ENCODE measurements at places on chromosomes 12 and 14.

DNA sequence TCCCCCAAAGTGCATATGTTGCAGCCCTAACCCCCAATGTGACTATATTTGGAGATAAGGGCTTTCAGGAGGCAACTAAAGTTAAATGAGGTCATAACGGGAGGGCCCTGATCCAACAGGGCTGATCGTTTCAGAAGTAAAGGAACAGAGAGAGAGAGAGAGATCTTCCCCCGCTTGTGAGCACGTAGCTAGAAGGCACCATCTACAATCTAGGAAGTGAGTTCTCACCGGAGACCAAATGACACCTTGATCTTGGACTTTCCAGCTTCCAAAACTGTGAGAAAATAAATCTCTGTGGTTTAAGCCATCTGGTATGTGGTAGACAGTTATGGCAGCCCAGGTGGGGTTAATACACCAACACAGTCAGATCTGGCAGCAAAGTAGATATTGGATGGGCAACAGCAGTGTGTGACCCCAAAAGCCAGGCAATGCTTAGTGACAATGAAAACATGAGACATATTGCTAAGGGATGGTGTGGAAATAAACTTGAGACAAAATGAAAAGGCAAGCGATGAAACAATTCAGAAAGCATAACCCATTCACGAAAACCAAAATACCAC is 147.2 kb upstream of the GSC start:
- no peak for DNase-seq

DNA sequence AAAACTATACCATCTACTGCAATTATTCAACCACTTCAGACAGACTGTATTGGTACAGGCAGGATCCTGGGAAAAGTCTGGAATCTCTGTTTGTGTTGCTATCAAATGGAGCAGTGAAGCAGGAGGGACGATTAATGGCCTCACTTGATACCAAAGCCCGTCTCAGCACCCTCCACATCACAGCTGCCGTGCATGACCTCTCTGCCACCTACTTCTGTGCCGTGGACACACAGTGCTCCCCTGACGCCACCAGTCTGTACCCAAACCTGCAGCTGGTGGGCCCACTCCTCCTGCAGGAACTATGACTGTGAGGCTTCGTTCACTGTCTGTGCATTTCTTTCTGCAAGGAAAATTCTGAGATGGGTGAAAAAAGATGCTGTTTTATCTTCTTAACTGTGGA is 284.7 kb downstream of the DAD1 start:
- DNase-seq, result no peak

DNA sequence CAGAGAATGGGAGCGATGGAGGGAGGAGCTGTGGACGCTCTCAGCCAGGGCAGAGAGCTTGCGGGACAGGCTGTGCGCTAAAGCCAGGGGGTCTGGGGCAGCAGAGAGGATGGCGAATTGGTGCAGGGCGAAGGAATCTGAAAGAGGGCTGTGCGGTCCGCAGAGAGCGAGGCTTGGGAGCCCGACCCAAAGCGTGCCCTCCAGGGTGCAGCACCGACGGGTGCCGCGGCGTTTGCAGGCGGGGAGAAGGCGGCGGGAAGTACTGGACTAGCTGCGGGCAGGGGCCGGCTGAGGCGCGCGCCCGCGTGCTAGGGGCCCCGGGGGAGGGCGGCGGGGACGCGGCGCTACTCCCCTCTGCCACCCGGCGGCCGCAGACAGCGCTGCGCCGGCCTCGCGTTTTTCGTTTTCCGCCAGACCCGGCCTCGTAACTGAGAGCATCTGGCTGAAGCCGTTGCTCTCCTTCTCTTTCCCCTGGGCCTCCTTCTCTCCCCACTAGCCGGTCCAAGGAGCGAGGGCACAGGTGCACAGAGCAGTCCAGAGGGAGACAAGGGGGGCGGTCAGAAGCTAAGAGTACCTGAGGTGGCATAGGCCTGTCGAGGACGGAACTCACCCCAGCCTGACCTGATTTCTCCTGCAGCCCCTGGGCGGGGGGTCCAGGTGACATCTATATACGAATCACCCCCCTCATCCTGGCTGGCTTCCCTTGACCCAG is 24.9 kb downstream of the SLC6A12 start:
- DNase-seq, result peak; percentile 62

DNA sequence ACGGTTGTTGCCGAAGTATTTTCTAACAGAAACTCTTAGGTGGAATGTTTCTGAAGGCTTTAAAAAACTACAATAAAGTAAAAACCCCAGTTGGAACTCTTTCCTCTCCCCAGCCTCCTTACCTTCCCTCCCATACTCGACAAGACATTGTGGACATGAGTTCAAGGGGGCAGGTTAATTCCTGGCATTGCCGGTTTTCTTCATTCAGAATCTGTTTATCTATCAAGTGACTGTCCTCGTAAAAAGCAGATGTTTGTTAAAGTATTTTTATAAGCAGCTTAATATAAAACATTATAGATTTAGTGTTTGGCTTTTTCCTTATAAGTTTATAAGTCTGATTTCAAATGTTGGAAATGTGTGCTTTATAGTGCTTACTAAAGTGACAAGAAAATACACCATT is 30.7 kb downstream of the PARP11 start:
- no peak for DNase-seq

GRCh38 chr12:93167331-93167730 is 210.4 kb upstream of the NUDT4 start:
- no peak for DNase-seq

GRCh38 chr12:12999271-12999958 is 650 bp downstream of the HEBP1 start:
- DNase-seq, result peak; percentile 53

DNA sequence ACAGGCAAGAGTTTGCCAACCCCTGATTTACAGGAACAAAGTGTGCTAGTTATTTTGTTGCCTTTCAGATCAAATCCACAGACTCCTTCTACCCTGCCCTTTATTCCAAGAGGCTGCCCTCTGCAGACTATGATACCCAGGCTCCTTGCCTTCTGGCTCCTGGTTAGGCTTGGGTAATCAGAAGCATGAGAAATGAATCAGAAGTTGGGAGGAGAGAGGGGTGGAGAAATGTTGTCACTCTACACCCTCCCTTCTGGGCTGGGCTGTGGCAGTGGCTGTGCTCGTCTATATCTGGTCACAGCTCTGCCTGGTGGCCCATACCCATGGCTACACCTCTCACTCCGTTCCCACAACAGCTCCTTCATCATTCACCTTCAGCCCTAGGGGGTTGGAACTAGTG is 204.6 kb upstream of the PLXNC1 start:
- no peak for DNase-seq

DNA sequence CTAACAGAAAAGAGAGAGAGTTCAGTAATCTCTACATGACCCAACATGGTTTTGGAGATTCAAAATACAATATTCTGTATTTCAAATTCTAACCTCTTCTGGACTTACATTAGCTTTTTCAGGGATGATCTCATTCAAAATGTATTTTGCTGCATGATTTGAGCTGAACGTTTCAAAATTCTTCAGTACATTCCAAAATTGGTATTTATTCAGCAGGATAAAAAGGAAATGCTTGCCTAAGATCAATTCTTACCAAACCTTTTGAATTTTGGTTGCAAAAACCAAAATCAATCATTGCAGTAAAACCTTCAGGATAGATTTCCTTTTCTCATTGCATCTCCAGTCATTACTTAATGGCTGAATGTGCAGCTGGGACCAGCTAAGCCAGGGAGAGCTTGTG is 1761.3 kb upstream of the SEL1L start:
- DNase-seq, result no peak

- DNase-seq, result no peak
Measured at GRCh38 chr12:674272-674781, 11.1 kb upstream of the NINJ2 start.

DNA sequence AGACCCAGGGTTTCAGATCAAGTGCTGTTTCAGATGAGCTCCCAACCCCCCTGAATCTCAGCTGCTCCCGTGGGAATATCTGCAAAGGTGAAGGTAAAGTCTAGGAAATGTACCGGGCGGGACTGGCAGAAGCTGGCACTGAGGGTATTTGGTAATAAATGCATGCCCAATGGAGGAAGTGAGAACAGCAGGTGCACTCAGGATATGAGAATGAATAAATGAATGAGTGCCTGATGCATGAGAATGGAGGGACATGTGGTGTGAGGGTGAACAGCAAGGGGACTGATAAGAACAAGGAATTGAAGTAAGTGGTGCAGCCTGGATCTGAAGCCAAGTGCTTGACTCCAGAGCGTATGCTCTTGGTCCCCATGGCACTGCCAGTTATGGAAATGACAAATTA is 11.6 kb downstream of the RAPGEF3 start:
- DNase-seq, result no peak

DNA sequence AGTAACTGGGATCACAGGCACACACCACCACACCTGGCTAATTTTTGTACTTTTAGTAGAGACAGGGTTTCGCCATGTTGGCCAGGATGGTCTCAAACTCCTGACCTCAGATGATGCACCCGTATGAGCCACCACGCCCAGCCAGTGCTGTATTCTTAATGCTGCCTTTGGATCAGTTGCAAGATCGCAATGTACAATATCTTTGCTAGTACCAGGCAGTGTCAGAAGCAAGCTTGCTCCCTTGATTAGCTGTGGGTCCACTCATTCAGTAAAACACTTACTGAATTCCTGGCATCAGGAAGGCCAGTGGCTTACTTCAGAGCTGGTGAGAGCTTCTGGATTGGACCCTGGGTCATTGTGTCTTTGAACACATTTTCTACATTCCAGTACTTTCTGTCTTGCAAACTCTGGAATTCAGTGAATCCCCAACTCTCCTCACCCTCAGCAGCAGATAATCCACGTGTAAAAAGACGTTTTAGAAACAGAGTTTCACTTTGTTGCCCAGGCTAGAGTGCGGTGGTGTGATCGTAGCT is 1183.7 kb downstream of the AACS start:
- DNase-seq, result no peak

DNA sequence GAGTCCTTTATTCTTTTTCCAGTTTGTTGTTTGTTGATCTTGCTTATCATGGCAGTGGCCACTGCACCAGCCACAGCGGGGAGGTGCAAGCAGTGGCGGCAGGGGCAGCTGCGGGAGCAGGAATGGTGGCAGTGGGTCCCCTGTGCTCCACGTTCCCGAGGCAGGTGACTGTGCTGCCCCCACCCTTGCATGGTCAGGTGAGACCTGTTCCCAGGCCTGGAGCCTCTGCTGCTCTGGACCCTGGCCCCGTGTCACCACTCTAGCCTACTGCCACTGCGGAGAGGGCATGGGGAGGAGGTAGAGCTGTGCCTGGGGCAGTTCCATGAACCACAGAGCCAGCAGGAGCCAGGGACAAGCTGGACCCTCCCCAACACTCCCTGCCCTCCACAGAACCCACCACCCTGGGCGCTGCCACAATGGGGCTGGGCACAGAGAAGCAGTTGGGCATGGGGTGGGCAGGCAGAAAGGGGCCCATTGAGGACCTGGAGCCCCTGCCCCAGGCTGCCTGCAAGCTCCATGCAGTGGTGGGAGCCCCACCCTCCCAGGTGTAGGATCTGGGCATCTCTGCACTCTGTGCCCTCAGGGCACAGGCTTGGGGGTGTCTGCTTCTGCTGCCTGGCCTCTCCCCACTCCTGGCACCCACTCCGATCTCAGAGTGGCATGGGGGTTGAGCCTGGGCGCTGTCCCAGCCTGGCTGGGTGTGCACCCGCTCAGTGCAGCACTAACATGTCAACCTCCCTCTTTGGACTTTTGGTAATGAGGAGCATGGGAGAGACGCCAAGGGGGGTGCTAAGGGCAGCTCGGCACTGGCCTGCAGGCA is 23.1 kb upstream of the WDR20 start:
- no peak for DNase-seq

- no peak for DNase-seq
Measured at GRCh38 chr14:50892255-50892654, 20.4 kb downstream of the ABHD12B start.

DNA sequence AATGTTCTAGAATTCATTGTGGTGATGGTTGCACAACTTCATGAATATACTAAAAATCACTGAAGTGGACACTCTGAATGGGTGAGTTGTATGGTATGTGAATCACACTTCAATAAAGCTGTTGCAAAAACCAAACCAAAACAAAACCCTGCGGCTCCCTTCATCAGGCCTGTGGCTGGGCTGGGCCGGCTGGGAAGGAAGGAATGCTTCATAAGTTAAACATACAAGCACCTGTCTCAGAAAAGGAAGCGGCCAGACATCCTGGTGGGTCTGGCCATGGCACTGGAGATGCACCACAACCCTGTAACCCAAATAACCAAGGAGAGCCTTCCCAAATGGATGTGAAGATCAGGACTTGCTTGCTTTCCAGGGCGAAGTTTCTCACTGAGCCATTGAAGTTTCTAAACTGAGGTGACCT is 34.9 kb downstream of the TTC7B start:
- DNase-seq, result no peak

DNA sequence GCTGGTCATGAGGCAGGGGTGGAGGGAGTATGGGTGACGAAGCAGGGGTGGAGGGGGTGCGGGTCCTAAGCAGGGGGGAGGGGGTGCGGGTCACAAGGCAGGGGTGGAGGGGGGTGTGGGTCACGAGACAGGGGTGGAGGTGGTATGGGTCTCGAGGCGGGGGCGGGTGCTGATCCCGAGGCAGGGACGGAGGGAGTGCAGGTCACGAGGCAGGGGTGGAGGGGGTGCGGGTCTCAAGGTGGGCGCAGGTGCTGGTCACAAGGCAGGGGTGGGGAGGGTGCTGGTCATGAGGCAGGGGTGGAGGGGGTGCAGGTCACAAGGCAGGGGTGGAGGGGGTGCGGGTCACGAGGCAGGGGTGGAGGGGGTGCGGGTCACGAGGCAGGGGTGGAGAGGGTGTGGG is 56.5 kb downstream of the ITPK1 start:
- DNase-seq, result no peak

DNA sequence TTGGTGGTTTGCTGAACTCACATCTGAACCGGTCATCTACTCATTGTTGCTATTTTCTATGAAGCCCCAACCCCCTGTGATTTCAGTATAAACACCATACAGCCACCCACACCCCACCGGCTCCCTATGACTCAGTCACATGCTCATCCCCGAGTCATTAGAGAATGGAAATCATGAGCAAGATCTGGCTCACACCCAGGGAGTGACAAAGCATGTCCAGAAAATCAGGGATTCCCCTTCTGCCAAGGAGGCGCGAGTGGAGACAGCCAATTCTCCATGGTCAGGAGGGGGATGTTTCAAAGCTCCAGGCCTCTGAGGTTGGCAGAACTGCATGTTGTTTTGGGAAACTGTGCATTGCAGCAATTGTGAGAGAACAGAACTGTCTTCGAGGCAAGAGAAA is 657.5 kb upstream of the TBX3 start:
- peak; percentile 47 for DNase-seq

GRCh38 chr12:46458500-46459102 is 86.0 kb upstream of the SLC38A2 start:
- no peak for DNase-seq

GRCh38 chr12:33654313-33654712 is 214.7 kb upstream of the SYT10 start:
- DNase-seq, result no peak

DNA sequence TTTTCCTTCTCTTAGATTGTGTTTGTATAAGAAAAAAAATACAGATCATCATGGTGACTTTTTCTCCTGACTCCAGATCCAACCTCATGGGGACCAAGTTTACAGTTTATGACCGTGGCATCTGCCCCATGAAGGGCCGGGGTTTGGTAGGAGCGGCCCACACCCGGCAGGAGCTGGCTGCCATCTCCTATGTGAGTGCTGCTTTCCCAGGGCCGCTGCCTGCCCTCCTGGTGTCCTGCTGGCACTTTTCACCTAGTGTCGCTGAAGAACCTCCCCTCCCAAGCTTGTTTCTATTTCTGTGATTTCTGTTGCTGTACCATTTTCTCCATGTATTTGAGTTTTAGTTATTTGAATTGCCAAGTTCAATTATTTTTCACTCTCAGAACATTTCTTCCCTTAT is 24.8 kb upstream of the TEAD4 start:
- DNase-seq, result no peak

Measured in large intestine (tissue), 12 donors.